ENCODE measurements at places on chromosomes 5 and 9.

- DNase-seq: no peak
These were observed 648.5 kb downstream of the RAB3C start for GRCh38 chr5:59231221-59231931.

DNA sequence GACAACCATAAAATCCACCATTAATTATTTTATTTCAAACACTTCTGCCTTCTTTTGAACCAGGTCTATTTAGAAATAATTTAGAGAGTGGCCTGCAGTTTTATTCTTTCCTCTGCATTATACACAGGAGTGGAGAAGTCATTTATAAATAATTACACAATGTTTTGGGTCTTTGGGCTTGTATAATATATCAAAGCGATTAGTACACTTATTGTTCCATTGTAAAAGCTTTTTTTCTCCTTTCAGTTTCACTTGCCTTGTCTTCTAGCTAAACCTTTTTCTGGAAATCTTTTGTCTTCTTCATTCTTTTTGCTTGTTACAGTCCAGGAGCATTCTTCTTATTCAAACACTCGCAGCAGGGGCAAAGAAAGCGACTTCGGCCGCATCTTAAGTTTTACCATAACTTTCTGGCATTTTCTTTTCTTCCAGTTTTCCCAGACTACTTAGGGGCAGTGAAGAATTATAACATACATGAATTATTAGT is 7.3 kb upstream of the NEUROG1 start:
- no peak for DNase-seq

DNA sequence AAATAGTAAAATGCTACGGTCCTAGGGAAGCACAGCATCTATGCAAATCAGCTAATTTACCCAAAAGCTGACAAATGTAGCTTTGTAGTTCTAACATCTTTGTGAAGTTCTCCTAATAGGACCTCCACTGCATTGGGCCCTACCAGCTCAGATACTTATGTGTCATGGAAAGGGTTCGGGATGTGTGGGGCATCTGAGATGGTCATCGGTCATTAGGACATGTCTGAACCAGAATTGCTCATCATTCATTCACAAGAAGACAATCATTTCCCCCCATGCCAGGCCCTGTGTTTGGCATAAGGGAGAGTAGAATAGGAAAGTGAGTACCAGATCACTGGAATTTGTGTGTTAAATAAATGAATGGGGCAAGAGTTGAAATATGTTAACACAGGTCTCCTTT is 35.7 kb downstream of the PWWP2A start:
- no peak for DNase-seq

DNA sequence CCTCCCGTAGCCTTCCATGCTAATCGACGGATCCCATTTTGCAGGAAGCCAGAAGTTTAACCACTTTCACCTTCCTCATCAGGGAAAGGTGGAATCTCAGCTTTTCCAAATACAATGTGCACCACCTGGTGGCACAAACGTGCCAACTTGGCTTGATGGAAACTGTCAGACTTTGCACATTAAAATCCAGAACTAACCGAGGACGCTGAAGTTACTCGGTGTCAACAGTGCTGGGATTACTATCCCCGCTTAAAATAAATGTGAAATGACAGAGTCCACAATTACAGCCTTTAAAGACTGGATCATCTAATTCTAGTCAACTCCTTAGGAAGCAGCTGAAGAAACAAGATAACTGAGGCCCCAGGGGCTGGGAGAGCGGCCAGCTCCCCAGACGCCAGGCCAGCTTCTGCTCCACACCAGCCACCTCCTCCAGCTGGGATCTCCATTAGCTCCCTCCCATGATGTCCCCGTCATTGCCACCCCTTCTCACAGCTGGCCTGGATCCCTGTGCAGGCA is 50.1 kb upstream of the RETREG1 start:
- peak; percentile 27 for DNase-seq

GRCh38 chr9:74639112-74639511 is 142.0 kb downstream of the RORB start:
- no peak for DNase-seq

GRCh38 chr5:39137391-39137790 is 63.2 kb upstream of the RICTOR start:
- no peak for DNase-seq

DNA sequence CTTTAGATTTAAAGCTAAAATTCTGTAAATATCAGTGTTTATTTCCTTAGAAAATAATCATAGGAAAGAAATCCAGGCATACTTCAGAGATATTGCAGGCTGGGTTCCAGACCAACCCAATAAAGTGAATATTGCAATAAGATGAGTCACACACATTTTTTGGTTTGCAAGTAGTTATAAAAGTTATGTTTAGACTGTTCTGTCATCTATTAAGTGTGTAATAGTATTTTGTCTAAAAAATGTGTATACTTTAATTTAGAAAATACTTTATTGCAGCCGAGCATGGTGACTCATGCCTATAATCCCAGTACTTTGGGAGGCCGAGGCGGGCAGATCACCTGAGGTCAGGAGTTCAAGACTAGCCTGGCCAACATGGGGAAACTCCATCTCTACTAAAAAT is 6.9 kb upstream of the RIC1 start:
- no peak for DNase-seq

GRCh38 chr9:27047136-27047535 is 41.7 kb upstream of the LRRC19 start:
- no peak for DNase-seq

DNA sequence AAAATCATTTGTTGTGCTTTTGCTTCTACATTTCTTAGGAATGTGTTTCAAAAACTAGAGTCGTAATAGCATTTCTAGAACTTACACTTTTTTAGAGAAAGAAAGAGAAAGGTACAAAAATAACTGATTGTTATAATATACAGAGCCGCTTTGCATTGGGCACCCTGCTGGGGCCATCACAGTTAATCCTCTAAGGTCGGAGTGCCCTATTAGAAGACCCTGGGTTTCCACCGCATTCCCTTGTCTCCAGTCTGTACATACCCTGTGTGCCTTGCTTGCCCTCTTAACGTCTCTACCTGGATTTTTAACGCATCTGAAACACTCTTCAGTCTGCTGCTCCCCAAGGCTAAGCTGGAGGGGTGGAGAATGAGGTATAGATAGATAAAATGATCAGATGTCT is 1.3 kb downstream of the MARVELD2 start:
- no peak for DNase-seq

DNA sequence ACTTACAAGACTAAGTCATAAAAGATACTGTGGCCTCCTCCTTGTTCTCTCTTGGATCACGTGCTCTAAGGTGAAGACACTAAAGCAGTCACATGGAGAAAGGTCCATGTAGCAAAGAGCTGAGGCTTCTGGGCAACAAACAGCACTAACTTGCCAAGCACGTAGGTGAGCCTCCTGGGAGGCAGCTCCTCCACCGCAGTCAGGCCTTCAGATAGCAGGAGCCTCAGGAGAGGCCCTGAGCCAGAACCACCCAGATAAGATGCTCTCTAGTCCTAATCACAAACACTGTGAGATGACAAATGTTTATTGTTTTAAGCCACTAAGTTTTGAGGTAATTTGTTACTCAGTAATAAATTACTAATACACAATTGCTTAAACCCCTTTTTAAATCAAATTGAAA is 38.0 kb downstream of the WDR41 start:
- DNase-seq: no peak

GRCh38 chr5:109682383-109682782 is 7.3 kb upstream of the MAN2A1 start:
- DNase-seq: no peak

GRCh38 chr5:55742778-55743177 is 4.9 kb downstream of the DDX4 start:
- DNase-seq: no peak

DNA sequence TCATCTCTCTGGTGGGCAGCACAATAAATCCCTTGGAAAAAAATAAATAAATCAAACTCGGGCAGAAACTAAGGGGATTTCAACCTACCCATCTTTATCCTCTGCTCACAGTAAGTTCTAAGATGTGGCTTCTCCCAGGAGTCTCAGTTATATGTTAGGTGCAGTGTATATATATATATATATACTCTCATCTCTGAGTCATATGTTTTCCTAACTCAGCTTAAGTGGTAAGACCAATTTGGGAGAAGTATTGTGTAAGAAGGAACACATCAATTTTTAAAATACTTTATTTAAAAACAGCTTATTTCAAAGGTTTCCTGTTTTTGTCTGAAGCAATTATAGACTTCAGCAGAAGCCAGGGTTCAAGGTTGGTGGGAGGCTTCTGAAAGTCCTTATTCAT is 20.3 kb upstream of the OSMR start:
- no peak for DNase-seq
